HCT116 (cell line): ENCODE measurements at places on chromosomes 5 and 9. TPM values are rescaled to one million over a fixed set of nuclear protein-coding genes. Genes with fewer than 3 reads are reported as not detected.

The CER1 gene
- not detected for total RNA-seq

The C9orf153 gene
- not detected for total RNA-seq

The PDE8B gene
- total RNA-seq, result 0.17 TPM

The PCDHGA9 gene
- 0.34 TPM for total RNA-seq

The PPP2R2B gene
- not detected for total RNA-seq

The IGFBPL1 gene
- total RNA-seq, result not detected
